ENCODE measurements at places on chromosomes 5 and 9.

DNA sequence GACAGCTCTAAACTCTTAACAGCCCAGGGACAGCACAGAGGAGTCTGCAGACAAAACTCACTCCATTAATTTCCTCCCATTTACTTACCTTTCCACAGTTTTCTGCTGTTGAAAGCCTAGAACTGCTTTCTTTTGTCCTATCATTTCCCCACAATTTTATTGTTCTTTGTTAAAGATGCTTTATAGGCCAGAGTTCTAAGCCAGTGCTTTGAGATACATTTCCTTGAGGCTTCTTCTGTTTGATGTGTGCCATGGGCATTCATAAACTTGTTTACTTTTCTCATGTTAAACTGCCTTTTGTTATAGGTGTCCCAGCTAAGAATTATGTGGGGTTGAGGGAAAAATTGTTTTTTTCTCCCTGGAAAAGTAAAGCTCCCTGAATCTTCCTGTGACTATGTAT lies 25.9 kb upstream of the SUB1 start:
- DNase-seq: no peak

- no peak for DNase-seq
Observed at GRCh38 chr9:98333703-98334582, 78.5 kb upstream of the TBC1D2 start.

DNA sequence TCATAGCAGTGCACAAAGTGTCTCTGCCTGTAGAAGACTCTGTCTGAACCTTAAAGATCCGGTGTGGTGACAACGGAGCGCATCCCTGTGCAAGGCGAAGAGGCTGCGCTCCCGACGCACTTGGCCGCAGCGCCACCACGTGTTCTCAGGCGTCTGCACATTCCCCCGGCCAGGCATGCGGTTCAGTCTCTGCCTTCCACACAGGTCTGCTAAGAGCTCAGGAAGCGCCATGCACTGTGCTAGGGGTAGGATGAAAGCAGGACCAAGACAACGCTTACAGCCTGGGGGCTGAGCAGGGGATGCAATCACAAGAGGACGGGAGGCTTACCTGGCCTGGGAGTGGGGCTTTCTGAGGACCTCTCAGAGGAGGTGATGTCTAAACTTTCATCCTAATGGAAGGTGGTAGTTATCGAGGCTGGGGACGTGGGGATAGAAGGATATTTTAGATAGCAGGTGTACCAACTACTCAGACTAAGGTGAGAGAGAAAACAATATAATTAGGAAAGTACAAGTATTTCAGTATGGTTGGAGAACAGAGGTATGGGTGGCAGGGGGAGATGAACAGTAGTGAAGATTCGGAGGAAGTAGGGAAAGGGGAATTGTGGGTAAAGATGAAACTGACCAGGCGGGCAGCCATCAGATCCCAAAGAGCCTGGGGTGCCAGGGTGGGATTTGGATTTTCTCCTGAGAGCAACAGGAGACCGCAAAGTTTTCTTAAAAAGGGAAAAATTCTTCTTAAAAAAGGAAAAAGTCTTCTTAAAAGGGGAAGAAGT lies 13.3 kb downstream of the CAPSL start:
- peak; percentile 84 for DNase-seq

GRCh38 chr5:35003018-35003957 lies 44.5 kb downstream of the AGXT2 start:
- peak; percentile 55 for DNase-seq

GRCh38 chr5:170496662-170497028 lies 7.2 kb upstream of the KCNIP1 start:
- DNase-seq: no peak

DNA sequence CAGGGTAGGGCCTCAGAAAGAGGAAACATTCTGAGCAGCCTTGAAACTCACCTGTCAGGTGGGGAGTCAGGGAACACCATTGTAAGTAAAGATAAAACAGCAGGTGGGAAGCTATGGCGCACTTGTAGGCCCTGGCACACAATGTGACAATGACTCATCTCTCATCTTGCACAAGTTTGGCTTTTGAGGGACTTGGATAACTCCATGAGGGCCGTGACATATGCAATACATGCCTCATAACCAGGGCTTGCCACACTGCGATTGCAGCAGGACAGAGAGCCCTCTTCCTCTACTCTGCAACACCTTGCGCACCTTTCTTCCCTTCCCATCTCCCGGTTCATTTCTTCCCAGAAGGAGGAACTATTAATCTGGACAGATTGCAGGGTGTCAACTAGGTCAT lies 144.9 kb downstream of the CEP120 start:
- no peak for DNase-seq

- no peak for DNase-seq
Observed at GRCh38 chr5:157225469-157226422, 40.2 kb upstream of the CYFIP2 start.

DNA sequence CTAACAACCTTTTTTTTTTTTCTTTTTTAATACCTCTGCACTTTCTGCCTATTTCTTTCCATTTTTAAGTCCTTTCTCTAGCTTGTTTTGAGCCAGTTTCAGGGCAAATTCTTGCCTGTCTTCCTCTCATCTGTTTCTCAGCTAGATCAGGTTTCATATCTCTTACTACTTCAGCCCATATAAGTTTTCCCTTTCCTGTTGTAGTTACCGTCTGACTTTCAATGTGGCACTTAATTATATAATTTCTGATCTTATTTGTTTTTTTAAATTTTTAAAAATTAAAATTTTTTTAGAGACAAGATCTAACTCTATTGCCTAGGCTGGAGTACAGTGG lies 104.7 kb upstream of the ELL2 start:
- no peak for DNase-seq

DNA sequence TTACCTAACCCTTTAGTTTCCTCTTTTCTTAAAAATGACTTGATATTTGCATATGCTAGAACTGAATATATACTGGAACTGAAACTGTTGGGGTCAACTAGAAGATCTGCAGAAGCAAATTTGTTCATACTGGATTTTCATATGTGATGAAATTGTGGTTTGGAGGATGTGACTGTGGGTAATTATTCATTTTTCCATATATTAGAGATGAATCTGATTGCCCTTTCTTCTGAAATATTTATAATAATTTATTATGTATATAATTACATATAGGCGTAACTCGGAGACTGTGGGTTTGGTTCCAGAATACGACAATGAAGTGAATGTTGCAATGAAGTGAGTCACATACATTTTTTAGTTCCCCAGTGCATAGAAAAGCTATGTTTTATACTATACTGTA lies 149.1 kb downstream of the ATP10B start:
- no peak for DNase-seq

GRCh38 chr5:74328221-74328630 lies 312.3 kb downstream of the ENC1 start:
- no peak for DNase-seq

DNA sequence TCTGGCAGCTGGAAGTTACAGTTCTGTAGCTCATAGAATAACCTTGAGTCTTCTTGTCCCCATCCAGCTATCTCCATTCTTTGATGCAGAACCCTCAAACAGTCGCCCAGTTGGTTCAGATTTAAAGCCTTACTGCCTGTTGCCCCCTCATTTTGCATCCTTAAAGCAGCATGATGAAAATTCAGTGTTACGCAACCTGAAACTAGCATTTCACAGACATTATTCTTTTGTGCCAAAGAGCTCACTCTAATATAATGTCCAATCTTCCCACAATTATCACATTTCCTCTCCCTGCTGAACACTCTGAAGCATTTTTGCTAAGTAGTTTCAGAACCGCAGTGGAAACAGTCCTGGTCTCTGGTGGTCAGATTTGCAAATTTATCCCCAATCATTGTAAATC lies 318.0 kb downstream of the PSAT1 start:
- DNase-seq: no peak

GRCh38 chr5:177094224-177095087 lies 7.7 kb downstream of the FGFR4 start:
- no peak for DNase-seq

DNA sequence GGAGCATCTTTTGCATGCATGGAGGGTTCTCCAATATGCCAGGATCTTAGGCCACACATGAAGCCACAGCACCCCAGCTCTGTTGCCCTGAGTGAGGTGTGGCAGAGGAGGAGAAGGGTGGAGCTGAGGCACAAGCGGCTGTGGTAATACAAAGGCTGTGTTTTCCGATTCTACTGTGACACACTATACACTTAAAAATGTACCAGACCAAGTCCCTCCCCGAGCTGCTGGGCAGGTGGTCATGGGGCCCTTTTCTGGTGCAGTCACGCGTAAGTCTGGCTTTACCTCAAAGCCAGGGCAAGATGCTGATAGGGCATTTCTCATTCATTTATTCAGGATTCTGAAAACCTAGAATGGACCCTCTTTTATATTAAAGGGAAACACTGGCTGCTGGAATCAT lies 3.7 kb downstream of the ADGRV1 start:
- peak; percentile 23 for DNase-seq

- DNase-seq: no peak
Observed at GRCh38 chr5:155129513-155129880, 115.9 kb downstream of the KIF4B start.

DNA sequence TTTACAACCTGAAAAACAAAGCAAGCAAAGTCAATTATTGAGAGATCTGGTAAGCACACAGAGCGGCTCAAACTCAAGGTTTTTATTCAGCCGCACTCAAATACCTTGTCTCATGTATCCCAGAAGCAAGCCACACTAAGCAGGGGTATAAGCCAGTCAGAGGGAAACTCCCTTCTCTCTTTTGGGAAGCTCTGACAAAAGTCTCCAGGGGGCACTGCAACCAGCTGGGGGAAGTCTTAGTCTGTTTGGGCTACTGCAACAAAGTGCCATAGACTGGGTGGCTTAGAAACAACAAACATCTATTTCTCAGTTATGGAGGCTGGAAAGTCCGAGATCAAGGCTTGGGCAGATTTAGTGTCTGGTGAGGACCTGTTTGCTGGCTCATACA lies 246.0 kb downstream of the ENC1 start:
- no peak for DNase-seq

All from NCI-H2171 (cell line).